Stimulated activated CD4-positive, alpha-beta T cell treated with anti-CD3 and anti-CD28 coated beads, Interleukin-1b, Interleukin-23, amount 100 ng/mL, for 1 hour (primary cell): ENCODE measurements at places on chromosomes 2 and 18.

GRCh38 chr2:76281156-76281841, 570.6 kb upstream of the GCFC2 start:
- DNase-seq = no peak

DNA sequence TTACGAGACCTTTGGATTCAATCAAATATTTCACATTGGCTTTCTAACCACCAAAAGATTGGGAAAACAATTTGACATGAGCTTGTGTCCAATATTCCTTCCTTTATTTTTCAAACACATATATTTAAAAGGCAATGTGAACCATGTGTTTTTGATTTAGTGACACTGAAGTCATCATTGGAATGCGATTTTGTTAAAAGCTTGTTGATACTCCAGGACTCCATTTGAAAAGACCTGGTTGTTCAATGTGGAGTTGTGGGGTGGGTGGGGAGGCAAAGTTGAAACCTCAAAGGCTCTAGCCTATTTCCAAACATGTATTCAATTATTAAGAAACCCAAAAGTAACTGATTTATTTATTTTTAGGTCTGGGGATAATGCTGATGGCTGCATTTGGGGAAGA, 114.1 kb upstream of the TRIB2 start:
- no peak for DNase-seq

- no peak for DNase-seq
Observed at GRCh38 chr2:120902592-120902991, 166.9 kb downstream of the GLI2 start.

DNA sequence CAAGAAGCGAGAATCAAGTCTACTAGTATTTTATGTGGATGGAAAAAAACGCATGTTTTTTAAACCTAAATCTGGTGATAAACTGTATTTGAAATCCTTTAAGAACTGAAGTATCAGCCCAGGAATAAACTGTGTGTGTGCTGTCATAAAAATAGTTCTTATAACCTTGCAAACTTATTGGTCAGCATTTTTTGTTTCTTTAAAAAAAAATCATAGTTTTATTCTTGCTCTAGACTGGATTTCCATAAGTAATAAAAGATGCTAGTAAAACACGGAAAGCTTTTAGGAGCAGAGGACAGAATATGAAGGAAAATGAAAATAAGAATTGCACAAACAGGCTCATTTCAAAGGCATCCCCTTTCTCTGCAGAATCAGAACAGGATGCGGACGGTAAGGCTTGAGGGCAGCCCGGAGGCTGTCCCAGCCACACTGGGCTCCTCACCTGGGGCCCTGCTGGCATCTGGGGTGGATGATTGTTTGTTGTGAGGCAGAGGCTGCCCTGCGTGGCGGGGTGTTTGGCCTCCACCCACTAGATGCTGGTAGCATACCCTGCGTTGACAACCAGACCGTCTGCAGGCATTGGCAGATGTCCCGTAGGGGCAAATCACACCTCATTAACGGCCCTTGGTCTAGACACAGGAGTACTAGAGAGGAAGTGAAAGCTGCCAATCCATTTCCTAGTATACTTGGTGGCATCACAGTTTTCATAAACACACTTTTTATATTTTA, 52.5 kb downstream of the MBP start:
- no peak for DNase-seq

GRCh38 chr18:24043403-24043802, 28.8 kb downstream of the TTC39C start:
- DNase-seq = no peak

DNA sequence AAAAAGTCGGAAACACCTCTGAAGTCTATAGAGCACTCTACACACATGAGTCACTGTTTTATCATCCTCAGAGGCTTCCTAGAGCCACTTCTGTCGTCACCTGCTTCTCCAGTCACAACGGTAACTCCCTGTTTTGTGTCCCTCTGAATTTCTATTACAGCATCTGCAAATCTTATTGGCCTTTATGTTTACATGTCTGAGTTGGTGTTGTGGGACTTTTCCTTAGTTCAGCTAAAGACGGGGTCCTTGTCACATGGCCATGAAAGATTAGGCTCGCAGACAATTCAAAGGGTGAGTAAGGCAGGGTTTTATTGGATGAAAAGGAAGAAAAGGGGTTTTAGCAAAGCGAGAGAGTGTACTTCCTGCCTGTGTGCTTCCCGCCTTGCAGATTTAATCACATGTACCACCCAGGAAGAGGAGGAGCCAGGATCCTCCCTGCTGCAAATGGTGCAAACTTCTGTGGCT, 185.6 kb downstream of the LPIN1 start:
- no peak for DNase-seq

DNA sequence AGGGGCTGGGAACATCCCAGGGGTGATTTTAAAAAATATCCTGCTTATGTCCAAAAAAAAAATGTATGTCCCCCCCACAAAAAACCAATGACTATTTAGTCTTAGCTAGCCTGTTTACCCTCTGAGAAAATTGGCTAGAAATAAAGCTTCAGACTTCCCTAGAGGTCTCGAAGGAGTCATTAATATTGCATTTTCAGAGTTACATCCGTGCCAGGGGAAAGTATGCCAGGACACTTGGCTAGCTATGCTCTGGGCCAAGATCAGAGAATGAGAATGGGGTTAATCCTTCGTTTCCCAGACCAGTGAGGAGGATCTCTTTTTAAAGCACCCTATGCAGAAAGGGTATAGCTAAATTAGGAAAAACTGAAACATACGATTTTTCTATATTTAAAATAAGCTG, 183.6 kb downstream of the MC4R start:
- DNase-seq = no peak

DNA sequence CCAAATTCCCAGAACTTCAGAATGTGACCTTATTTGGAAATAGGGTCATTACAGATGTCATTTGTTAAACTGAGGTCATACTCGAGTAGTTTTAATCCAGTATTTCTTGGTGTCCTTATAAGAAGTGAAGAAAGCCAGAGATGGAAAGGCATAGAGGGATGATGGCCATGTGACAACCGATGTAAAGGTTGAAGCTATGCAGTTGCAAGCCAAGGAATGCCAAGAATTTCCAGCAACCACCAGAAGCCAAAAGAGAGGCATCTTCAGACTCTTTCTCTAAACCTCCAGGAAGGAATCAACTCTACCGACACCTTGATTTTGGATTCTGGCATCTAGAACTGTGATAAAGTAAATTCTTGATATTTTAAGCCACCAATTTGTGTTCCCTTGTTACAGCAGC, 242.2 kb downstream of the CDH20 start:
- DNase-seq = no peak

DNA sequence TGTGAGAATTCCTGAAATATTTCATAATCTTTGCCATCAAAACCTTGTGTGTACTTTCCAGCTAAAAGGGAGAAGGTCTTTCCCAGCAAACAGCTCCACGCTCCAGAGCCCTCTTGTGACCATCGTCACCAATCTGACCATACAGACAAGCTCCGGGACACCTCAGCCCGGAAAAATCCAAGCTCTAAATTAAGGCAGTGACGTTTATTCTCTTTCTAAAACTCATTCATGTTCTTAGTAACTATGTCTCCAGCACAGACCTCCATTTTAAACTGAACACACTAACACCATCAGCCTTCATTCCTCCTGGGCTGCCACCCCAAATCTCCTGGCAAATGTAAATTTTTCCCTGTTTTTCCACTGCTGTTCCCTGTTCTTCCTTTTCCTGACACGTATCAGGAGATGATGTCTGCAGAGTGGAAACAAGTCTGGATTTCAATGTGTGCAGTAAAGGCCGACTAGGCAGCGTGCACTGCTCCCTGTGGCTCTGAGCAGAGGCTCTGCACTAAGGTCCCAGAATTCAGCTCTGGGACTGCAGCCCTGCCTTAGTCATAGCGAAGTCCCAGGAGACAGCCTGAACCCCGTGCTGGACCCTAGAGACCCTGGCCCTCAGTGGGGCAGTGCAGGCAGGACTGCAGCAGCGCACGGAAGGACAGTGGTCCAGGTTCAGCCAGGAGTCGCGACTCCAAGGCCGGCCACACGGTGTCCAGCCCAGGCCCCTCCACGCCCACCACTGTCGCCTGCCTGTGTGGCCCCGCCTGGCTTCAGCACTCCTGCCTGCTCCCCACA, 452.5 kb upstream of the SALL3 start:
- no peak for DNase-seq

GRCh38 chr2:41966920-41967319, 80.9 kb upstream of the PKDCC start:
- DNase-seq = no peak

DNA sequence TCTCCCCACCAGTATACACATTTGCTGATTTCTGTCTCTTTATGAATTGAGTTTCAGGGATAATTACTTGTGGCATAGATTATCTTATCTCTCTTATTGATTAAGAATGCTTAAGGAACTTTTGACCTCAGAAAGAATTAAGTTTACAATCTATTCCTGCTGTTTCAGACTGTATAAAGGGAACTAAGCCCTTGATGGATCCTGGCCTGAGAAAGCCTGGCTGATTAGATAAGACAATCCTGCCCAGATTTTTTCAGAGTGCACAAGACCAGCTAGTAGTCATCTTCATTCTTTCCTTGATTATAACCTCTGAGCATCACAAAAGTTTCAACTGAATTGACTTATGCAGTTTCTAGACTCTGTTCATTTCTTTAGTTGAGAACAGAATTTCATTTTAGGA, 22.7 kb upstream of the TFPI start:
- DNase-seq = no peak

DNA sequence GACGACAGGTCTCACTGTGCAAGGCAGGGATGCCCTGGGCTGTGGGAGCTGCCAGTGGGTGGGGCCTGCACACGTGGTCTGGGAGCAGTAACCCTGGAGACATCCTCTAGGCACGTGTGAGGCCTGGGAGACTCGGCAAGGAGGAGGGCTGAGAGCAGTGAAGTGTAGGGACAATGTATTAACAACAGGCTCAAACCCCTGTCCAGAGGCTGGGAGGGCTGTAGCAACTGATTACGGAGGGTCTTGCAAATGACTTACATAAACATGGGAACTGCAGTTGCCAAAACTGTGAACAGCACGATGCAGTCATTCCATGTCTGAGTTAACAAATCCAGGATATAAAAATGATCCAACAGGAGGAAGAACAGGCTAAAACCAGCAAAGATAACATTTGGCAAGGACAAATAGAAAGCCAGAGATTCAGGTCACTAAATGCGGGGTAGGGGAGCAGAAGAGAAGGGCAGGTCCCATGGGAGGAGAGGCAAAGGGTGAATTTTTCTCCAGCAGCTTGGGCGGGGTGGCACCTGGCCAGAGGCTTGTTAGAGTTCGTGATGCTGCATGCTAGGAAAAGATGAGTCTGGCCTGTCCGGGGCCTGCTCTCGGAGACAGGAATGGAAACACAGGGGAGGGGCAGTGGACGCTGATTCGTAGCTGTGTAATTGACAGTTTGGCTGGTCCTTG, 44.9 kb downstream of the CYP27C1 start:
- no peak for DNase-seq

DNA sequence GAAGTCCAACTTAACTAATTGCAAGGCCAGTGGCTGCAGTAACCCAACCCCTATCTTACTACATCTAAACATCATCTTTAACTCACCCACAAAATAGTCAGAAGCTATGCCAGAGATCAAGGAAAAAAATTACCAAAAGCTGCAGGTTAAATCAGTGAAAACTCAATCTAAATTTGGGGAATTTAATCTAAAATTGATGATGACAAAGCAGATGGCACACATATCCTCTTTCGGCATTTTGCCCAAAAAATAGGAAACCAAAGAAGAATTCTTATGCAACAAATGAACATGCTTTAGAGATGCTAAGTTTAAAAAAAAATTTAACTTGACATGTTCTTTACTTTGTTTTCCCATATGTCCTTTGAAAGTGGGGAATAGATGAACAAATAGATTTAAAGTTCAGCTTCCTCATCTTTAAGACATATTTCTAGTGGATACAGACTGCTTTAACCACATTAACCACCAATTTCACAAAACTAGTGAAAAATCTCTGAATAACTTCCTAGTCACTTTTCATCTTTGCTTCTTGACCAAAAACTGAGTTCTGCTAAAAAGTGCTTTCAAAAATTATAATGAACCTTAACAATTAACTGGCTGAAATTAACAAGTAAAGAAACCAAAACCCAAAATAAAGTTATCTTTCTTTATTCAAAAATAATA, 74.3 kb upstream of the CCDC150 start:
- no peak for DNase-seq

- no peak for DNase-seq
Observed at GRCh38 chr18:28584731-28585130, 407.8 kb upstream of the CDH2 start.

DNA sequence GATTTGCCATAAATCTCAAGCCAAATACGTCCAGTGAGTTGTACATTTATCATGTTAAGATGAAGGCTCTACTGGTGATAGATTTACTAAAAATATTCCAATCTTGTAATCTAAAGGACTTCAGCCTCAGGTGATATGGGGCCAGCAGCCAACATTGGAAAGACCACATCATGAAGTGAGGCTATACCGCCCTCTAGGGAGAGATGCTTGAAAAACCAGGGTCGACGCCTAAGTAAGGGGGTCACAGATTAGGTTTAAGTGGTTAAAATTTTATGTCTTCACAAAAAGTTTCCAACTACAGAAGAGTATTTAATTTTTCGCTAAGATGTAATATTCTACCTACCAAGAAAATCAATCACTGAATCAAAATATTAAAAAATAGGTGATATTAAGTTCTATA, 33.3 kb downstream of the DOCK10 start:
- no peak for DNase-seq

- DNase-seq = no peak
Observed at GRCh38 chr2:168935810-168936581, 34.9 kb downstream of the G6PC2 start.

- DNase-seq = no peak
Observed at GRCh38 chr18:3529077-3529476, 79.1 kb downstream of the TGIF1 start.

GRCh38 chr2:162917626-162918025, 79.1 kb upstream of the KCNH7 start:
- DNase-seq = no peak

- DNase-seq = no peak
Observed at GRCh38 chr2:44110444-44110843, 58.2 kb upstream of the PPM1B start.

GRCh38 chr18:35851286-35851970, 121.1 kb upstream of the RMP24 start:
- no peak for DNase-seq

DNA sequence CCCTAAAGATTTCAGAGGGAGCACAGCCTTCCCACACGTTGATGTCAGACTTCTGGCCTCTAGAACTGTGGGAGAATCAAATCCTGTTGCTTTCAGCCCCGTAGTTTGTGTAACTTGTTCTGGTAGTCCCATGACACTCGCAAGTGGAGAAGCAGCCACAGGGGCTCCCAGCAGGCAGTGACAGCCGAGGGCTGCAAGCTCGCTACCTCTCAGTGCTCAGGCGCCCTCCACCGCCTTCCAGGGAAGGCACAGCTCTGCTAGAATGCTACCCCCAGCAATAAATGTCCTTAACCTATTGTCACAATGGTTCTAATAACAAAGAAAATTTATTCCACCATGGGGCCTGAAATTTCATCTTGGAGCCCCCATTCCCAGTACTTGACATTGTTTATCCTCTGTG, 143.1 kb upstream of the ZNF236 start:
- no peak for DNase-seq

DNA sequence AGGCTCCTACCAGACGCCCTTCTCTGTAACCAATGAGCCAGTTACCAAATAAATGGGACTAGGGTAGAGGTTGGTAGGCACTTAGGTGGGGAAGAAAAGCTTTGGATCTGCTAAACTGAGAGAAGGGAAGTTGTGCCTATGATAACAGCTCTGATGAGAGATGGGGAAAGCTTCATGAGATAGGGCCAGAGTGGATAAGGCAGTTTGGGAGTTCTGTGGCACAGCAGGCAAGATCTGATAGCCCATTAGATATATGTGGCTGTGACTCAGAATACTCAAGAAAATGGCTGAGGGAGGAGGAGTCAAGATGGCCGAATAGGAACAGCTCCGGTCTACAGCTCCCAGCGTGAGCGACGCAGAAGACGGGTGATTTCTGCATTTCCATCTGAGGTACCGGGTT, 99.8 kb downstream of the PDE11A start:
- no peak for DNase-seq
